ENCODE measurements at places on chromosomes 13 and 19.

GRCh38 chr19:37905946-37906868, at the start of gene WDR87:
Gene WDR87, minus strand, starts transcription at chr19:37906594. Its CDS starts 8,355 bp downstream, at chr19:37898239.
- peak; percentile 35 for DNase-seq

GRCh38 chr19:1884291-1884718, 991 bp downstream of the ABHD17A start:
- DNase-seq, result peak; percentile 46

DNA sequence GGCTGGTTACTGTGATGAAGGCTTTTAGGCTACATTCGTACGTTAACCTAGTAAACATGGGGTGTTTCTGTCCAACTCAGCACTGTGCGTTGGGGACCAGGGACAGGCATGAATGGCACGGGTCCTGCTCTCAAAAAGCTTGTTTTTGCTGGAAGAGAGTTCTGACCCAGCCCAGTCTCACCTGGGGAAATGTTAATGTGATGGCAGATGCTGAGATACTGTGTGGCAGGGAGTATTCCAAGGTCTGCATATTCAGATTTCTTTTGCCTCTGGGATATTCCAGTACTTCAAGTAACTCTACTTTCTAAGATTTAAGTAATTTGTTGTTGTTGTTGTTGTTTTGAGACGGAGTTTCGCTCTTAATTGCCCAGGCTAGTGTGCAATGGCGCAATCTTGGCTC, 13.7 kb downstream of the CUL4A start:
- DNase-seq, result no peak

- DNase-seq, result no peak
Observed at GRCh38 chr19:19079571-19079970, 15.8 kb downstream of the SLC25A42 start.

GRCh38 chr19:13762635-13763235, 1.6 kb upstream of the MRI1 start:
- DNase-seq, result no peak

GRCh38 chr13:108895220-108895704, 265.9 kb downstream of the MYO16 start:
- DNase-seq, result no peak

DNA sequence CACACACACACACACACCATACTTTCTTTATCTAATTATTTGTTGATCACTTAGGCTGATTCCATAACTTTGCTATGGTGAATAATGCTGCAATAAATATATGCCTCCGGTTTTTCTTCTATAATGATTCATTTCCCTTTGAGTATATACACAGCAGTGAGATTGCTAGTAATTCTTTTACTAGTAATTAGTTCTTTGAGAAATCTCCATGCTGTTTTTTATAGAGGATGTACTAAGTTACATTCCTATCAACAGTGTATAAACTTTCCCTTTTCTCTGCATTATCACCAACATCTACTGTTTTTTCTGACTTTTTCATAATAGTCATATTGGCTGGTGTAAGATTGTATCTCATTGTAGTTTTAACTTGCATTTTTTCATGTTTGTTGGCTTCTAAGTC, 1405.1 kb downstream of the PCDH9 start:
- DNase-seq, result no peak

- no peak for DNase-seq
Observed at GRCh38 chr19:11555246-11555645, 3.8 kb downstream of the ELOF1 start.

DNA sequence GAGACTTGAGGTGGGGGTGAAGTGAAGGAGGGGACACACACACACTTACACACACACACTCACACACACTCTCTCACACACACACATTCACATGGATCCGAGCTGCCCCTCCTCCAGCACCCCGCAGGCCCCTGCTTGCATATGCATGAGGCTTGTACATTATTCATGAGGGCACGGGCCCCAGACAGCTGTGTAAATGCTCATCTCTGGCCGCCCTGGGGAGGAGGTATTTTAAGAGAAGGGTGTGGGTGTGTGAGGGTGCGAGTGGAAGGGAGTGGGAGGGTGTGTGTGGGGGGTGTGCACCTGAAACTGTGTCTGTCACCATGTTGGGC, 2.4 kb downstream of the NCAN start:
- no peak for DNase-seq

GRCh38 chr13:114043421-114044053, 69.7 kb upstream of the C13orf46 start:
- DNase-seq, result no peak

DNA sequence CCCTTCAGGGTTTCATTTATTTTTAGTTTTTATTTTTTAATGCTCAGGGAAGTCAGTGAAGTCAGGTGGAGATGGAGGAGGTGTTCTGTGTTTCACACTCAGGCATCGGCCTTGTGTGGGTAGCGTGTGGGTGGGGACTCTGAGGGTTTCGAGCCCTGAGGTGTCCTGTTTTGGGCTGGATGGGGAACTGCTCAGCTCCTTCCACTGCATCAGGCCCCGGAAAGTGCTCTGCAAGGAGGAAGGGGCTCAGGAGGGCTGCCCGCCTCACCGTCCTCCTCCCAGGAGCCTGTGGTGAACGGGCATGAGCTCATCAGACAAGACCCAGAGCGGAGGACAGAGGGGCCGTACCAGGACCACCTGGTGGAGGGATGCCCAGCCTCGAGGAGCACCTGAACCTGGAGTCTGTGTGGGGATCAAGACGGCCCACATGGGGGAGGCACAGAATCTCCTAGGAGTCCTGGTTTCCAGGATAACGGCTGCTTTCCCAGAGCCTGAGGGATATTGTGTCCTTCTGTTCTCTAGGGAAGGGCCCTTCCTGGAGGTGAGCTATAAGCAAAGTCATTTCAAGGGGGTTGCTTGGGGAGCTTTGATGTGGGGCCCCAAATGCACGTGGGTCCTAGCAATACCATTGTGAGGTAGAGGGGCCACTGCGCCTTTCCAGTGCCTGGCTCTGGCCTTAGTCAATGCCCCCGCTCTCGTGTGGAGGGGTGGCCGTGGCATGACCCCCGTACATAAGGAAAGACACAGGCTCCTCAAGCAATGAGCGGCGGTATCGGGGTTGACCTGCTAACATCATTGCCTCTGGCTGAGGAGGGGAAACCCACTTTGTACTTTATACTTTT, 13.5 kb upstream of the GAS6 start:
- DNase-seq, result no peak

GRCh38 chr19:20038358-20039202, 725 bp downstream of the ZNF682 start:
- peak; percentile 3 for DNase-seq

DNA sequence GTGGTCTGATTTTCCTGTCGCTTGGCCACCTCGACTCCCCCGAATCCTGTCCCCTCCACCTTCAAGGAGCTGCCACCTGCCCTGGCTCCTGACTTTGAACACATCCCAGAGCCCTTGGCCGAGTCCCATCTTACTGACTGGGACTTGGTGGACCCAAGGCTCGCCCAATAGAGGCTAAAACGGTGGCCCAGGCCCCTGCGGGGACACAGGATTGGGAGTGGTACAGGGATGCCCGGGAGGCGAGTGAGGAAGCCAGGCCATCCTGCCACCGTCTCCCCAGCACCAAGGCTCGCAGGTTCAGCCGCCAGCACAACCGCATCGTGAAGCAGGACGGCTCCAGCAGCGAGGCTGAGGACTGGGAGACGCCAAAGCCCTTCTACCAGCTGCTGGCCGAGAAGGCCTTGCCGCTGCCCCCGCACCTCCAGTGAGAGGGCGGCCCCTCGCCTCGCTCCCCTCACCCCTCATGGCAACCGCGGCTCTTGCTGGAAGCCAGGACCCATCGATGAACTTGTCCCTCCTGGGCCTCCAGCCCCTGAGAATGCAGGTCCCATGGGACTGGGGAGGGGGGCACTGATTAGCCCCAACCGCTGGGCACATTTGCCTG, 5.3 kb downstream of the SIX5 start:
- DNase-seq, result no peak

DNA sequence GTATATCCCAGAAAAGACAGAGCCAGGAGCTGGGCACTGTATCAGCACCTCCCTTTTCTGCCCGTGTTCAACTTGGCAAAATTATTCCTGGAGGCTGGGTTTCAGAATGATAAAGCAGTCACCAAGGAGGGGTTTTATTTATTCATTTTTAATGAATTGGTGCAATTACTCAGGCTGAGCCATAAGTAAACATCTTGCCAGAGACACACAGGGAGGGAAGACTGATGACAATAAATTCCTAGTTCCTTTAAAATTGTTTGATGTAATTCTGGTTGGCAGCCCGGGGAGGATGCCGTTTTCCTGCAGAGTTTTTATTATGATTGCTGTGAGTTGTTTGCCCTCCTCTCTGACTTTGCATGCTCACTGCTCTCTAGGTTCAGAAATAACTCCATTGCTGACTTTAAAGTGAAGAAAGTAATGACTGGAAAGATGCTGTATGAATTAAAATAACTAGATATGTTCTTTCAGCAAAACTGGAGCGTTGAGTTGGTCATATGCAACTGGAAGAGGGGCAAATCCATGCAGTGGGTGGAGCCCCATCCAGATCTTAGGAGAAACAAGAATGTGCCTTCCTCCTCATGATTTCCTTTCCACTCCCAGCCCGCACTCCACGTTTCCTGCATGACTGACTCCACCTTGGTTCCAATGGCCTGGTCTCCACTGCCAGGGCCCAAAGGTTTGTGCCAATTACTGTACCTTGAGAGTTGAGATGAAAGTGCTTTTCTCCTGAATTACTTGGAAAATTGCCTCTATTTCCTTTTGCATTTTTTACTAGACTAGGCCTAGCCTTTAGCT, 182.1 kb downstream of the RFC3 start:
- no peak for DNase-seq

DNA sequence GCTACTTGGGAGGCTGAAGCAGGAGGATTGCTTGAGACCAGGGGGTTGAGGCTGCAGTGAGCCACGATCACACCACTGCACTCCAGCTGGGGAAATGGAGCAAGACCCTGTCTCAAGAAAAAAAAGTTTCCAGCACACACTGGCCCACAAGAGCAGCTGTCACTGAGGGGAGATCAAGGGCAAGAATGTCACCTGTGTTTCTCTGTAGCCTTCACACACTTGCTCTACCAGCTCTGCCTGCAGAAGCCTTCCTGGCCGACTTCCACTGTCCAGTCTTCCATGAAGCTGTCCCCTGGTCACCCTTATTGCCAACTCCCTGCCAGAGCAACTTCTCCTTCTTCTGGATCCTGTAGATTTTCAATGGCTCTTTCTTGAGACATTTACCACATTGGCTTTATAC, 158.0 kb downstream of the KCTD15 start:
- no peak for DNase-seq

DNA sequence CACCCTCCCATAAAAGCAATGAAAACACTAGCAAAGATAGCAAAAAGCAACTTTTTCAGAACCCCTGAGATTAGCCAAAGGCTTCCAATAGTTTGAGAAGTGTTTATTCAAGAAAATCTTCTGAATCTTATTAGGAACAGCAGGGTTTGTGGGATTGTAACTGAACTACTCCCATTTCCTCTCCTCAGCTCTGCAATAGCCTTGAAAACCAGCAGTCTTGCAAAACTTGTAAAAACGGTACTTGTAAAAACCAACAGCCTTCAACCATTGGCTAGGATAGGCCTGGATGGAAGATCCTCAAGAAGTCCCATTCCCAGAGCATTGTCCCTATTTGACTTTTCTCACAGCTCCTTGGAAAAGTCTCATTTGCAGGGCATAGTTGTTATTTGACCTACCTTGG, 12.1 kb downstream of the RNASEH2B start:
- DNase-seq, result no peak

- DNase-seq, result no peak
Observed at GRCh38 chr19:27742041-27742440, 1470.9 kb downstream of the UQCRFS1 start.

DNA sequence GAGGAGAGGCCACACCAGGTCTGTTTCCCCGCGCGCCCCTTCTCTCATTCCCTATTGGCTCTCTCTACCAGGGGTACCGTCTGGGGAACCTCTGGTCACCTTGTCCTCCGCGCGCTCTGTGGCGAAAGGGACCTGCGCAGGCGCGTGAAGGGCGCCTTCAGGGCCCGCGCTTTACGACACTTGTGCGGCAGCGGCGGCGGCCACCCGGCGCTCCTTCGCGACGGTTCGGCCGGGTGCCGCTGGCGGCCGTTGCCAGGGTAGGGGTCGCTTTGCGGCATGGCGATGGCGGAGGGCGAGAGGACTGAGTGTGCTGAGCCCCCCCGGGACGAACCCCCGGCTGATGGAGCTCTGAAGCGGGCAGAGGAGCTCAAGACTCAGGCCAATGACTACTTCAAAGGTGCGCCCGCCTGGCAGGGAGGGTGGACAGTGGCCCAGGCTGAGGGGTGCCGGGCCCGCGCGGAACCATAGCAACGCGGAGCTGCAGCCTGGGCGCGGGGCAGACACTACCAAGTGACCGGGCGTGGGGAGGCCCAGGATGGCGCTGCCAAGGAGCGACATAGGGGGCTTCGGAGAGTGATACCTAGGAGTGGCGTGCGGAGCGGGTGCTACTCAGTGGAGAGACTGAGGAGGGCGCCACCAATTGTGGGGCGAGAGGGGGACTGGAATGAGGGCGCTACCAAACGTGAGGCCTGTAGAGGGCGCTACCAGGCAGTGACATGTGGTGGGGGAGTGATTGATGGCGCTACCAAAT, at the start of gene PPP5C:
TSS of gene PPP5C (plus strand) at position 267 of the 751 bp plus-strand sequence. CDS start at position 277, 10 bp downstream.
- DNase-seq, result peak; percentile 79

DNA sequence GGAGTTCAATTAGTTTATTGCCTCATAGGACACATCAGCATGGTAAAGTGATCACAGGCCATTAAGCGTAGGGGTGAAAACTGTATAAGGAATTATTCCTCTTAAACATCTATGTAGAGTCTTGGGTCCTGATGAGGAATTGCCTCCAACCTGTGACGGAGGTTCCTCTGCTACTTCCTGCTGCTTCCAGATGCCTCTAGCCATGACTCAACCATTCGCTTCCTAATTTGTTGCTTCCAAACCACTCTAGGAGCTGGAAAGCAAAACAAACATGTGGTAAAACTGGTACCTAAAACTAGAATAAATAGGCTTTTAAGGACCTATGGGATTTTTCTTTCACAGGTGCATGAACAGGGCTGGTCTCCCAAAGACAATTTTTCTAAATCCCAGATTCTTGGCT, 253.8 kb downstream of the KLF12 start:
- DNase-seq, result no peak

- DNase-seq, result no peak
Observed at GRCh38 chr19:34448191-34448590, 20.0 kb downstream of the UBA2 start.

GRCh38 chr19:45881909-45882528, 3.9 kb downstream of the IRF2BP1 start:
- no peak for DNase-seq

DNA sequence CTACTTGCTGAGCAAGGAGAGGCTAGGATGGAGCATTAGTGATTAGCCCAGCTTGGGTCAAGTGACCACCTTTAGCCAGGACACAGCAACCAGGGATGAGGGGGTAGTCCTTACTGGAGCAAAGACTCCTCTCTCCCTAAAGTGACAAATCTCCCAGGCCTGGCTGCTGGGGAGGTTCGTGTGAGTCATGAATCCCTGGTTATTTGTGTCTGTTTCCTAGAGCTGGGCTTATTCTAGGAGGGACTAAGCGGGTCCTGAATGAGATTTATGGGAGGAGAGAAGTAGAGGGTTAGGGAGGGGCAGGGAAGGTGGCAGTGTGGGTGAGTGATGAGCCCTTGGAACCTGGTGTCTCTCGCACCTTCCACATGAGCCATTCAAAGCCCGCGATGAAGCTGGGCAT, 487.3 kb downstream of the TSHZ3 start:
- DNase-seq, result no peak

GRCh38 chr13:20424949-20425348, 100.7 kb downstream of the CRYL1 start:
- DNase-seq, result no peak
